ENCODE measurements at places on chromosomes 5 and 9.
A peak's percentile ranks its signal among the peaks of the same experiment; 100 is the strongest.

DNA sequence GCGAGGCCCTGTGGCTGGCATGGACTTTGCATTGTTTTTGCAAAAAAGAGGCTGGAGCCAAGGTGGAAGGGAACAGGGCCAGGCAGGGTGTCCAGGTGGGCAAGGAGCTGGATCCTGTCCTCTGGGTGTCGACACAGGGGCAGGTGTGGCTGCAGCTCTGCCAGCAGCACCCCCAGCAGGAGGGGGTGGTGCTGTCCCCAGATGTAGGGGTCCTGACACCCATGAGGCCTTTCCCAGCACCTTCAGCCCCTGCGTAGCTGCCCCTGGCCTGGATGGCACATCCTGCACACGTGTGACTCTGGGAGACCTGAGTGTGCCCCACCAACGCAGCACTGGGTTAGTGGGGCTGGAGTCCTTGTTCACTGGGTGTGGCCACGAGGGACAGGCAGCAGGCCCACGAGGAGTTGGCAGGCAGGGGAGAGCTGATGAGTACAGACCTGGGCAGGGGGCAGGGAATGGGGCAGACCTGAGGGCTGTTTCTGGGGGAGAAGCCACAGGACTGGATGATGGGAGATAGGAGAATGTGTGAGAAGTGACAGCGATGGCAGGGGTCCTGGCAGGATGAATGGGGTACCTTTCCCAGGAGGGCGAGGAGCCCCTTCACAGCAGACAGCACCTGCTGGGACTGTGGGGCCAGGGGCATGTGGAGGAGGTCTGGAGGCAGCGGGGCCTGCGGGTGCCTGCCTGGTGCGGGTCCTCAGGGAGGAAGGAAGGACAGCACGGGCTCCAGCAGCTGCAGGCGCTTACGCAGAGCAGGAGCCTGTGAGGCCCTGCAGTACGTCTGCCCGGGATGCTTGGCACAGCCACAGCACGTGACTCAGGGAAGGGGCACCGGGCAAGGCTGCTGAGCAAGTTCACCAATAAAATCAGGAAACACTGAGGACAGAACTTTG lies 3.6 kb upstream of the RASGEF1C start:
- DNase-seq: no peak

DNA sequence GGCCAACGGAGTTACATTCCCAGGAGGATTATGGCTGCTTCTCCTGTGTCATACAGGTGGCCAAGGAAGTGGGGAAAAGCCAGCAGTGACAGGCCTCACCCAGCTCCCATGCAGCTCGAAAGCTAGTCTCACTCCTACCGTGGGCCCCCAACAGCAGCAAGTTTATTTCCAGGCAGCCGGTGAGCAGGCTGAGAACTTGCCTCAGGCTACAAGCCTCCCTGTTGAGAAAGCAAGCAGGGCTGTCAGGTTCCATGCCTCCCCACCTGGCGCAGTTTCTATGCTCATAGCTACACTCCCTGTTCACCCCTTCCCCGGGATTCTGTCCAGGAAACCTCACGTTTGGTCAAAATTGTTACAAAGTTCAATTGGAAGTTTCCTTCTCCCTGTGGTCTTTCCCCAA lies 27.5 kb upstream of the DNAH5 start:
- no peak for DNase-seq

DNA sequence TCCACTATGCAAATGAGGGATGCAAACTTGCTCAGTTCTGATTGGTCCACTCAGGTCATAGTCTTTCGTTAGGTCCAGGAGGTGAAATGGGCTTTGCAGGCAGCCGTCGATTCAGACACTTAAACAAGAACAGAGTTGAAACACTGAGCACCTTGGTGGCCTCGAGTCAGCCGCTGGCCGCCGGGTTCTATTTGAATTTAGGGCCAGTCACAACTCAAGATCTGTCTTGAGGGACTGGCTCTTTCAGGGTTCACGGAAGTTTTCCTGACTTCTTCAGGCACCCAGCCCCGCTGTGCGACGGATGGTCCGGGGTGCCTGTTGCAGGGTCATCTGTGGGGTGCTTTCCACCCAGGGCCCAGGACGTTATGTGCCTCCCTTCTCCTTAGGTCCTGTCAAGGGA lies 412.8 kb upstream of the IRX4 start:
- no peak for DNase-seq

DNA sequence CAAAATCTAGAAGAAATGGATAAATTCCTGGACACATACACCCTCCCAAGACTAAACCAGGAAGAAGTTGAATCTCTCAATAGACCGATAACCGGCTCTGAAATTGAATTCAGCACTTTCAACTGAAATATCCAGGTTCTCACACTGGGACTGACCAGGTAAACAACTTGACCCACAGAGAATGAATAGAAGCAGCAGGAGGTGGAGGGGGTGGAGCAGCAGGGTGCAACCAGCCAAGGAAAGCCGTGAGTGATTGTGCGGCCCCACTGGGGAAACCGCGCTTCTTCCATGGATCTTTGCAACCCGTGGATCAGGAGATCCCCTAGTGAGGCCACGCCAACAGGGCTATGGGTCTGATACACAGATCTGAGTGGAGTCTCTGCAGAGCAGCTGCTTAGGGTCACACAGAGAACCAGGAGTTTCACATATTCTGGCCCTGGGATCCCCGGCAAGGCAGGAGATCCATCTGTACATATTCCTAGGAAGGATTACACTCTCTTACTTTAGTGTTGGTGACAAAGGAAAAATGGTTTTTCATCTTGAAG lies 181.5 kb downstream of the SLCO4C1 start:
- no peak for DNase-seq

GRCh38 chr5:36728697-36729543 lies 122.5 kb downstream of the SLC1A3 start:
- DNase-seq: no peak

DNA sequence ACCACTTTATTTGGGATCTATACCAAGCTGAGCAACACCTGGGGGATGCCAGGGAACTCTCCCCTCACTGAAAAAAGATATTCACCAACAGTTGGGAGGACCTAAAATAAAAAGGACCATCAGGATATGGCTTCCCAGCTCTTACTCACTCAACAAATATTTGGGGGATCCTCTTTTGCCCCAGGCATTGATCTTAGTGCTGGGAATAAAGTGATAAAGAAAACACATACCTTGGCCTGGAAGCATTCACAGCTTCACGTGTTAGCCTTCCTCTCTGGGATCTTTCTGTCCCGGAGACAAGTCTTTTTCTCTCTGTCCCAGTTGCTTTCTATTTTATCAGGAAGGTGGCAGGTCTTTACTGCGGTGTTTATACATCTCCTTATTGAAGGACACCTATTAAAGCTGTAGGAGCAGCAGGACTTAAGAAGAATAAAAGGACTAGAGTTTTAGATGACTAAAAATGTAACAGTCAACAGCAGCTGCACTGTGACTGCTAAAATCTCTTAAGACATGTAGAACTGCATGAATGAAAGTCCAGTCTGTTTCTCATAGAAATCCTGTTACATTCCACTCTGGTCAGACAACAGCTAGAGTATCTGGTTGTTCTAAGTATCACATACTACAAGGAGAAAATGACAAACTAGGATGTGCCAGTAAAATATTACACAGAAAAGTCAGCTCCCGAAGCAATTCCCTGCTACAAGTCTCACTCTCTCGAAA lies 90.0 kb upstream of the ITGA2 start:
- no peak for DNase-seq

- DNase-seq: no peak
These were observed 35.4 kb upstream of the RXRA start for GRCh38 chr9:134290603-134291451.

- no peak for DNase-seq
These were observed 35.6 kb downstream of the KLHL3 start for GRCh38 chr5:137700282-137700680.

DNA sequence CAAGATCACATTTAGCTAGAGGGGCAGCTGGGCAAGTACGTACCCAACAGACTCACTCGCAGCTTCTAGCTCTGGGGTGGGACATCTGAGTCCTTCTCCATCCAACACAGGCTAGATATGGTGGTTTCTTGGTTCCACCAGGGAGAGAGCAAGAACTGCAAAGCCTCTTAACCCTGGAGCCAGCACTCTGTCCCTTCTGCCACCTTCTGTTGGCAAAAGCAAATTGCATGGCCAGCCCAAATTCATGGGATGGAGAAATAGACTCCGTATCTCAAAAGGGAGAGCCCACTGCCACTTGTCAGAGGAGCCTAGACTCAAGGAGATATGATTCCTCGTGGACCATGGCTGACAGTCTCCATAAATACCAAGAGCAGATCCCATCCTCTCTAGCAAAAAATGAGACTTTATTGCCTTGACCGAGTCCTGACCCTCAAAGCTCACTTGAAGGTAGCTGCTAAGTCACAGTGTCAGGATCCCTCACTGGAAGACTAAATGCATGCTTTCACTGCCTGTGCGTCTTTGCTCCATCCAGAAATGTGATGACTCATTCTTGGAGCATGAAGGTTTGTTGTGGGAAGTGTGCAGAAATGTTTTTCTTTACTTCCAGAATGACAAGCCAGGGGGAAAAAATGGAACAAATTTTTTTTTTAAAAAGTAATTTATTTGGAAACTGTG lies 28.8 kb upstream of the ROR2 start:
- DNase-seq: no peak

GRCh38 chr9:1058826-1059487 lies 8.8 kb downstream of the DMRT2 start:
- DNase-seq: no peak

GRCh38 chr9:3848445-3849114 lies 322.8 kb upstream of the RFX3 start:
- DNase-seq: no peak

- DNase-seq: no peak
These were observed at the start of gene ZNF366 for GRCh38 chr5:72507231-72507906. Gene ZNF366, minus strand, starts transcription at chr5:72507410. Its CDS starts 45,914 bp downstream, at chr5:72461496.

- no peak for DNase-seq
These were observed 93.6 kb upstream of the RANBP3L start for GRCh38 chr5:36395260-36395659.

DNA sequence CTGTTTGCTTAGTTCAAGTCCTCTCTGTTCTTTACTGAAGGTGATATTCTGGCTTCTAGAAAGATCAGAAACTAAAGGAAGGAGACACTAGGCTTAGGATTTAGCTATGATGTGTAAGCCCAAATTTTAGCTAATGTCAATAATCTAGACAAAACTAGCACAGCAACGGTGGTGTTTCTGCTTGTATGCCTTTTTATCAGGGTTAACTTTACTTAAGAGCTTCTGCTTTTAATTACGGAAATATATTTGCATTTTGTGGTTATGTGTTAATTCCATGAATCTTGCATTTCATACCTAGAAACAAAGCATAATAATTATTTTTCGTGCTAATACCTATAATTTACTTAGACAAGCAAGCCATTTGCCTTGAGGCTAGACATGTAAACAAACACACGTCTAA lies 96.1 kb downstream of the PAX5 start:
- no peak for DNase-seq

GRCh38 chr5:149380466-149381121 lies 1.5 kb upstream of the IL17B start:
- DNase-seq: no peak

GRCh38 chr5:102539996-102540728 lies 41.4 kb upstream of the SLCO6A1 start:
- DNase-seq: no peak

- DNase-seq: no peak
These were observed 171.4 kb upstream of the PLCXD3 start for GRCh38 chr5:41681840-41682239.

DNA sequence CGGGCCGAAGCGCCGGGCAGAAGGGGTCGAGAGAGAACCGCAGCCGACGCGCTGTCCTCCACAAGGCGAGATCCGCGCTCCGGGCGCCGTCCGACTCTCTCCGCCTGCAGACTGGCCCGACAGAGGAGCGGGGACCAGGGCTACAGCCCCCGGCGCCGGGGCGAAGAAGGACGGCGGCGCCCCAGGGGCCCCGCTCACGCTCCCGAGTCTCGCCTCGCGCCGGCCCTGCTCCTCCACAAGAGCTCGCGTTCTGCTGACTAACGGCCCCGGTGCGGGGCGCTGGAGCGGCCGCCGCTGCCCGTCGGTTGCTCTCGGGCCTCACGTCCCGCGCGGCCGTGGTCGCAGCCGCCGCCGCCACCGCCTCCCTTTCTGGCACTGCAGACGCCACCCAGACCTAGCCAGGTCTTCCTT lies 338 bp downstream of the ABHD17B start:
- DNase-seq: no peak

GRCh38 chr5:64497386-64497785 lies 8.4 kb upstream of the RGS7BP start:
- DNase-seq: no peak

DNA sequence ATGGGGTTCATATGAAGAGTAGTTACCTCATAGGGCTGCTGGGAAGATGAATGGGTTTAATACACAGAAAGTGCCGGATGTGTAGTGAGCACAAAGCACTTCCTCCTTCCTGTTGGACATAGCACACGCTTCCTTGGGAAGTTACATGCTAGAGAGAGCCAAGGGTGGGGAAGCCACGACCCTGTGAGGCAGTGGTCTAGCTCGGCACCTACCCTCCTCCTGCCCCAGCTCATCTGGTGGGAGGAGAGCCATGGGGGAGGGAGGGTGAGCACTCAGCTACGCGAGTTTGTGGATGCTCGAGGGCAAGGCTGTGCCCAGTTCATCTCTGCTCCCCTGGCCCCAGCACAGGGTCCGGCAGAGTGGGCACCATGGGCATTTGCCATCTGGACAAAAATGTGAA lies 43.6 kb upstream of the NEK6 start:
- no peak for DNase-seq

- DNase-seq: no peak
These were observed 34.8 kb downstream of the ZNF462 start for GRCh38 chr9:106897751-106898150.

DNA sequence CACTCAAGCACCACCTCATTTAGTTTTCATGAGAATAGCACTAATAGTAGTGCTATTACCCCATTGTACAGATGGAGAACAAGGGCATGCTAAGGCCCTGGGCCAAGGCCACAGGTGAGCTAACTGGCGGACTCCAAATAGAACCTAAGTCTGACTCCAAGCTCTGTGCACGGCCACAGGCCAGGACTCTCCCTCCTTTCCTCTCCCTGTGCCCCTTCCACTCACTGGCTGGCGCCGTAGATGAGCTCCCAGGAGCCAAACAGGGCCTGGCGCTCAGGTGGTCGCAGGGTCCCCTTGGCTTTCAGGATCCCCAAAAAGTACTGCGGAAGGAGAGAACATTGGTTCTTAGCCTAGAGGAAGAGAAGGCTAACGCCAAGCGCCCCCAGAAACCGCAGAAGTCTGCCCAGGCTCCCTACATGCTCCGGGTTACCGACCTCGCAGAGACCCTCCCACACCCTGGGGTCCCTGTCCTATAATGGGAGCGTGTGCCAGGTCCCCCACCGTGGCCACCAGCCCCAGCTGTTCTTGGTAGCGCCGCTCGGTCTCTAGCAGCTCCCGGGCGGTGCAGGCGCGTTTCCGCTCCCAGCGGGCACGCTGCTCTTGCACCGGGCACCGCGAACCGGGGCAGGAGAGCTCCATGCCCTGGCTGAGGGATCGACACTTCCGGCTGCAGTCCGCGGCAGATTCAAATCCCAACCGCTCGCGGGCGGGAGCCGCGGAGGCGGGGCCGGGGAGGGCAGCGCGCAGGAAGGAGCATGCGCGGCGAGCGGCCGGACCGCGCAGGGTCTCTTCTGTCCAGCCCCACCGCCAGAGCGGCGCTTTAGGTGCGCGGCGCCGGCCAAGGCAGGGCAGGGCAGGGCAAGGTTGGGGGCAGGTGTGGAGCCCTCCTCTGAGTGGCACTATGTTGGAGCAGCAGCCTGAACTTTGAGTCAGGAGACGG lies at the start of gene ARHGEF39:
Gene ARHGEF39 (minus strand): TSS at position 665 of the 940 bp plus-strand sequence. CDS start 26 bp downstream, at position 639.
- DNase-seq: peak; percentile 71
